ENCODE measurements at places on chromosomes 2 and 18.
A peak's percentile ranks its signal among the peaks of the same experiment; 100 is the strongest.

GRCh38 chr18:39841482-39842365 is 2113.3 kb upstream of the PIK3C3 start:
- no peaks in the 10 kb centered on the region for H3K4me1 ChIP-seq
- H3K27me3 ChIP-seq = no peaks in the 10 kb centered on the region
- no peak overlapping the region for H3K27ac ChIP-seq
- no peak for DNase-seq

DNA sequence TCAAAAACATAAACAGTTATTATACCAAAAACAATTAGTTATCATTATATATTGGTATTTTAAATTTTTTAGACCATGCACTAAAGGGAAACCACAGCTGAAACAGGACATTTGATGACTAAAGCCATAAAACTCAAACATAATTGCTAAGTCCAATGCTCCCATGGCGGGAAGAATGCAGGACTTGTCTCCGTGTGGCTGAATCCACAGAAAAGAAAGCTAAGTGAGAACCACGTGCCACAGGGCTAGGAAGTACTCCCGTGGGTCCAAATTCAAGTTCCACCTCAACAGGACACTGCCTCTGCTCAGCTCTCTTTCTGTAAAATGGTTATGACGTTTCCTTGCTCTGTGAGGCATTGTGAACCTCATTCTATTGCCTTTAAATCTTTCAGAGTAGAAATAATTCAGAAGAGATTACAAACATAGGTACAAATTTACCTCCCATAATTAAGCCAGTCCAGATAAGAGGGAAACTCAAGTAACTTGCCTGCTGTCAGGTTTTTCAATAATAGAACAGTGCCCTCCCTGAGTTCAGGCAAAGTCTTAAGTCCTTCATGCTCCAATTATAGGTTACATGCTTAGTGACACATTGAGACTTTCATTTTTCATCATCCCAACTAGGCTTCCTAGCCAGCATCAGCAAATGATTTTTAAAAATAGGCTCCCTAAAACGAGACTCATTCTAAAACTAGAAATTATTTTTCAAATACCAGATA is 36.7 kb downstream of the FTCDNL1 start:
- no peaks in the 10 kb centered on the region for H3K4me1 ChIP-seq
- peaks cover 2% of the 10 kb centered on the region for H3K36me3 ChIP-seq
- DNase-seq = no peak
- H3K27me3 ChIP-seq = no peaks in the 10 kb centered on the region
- H3K27ac ChIP-seq = no peak overlapping the region
- H3K4me3 ChIP-seq = no peak overlapping the region

- peaks cover 13% of the 10 kb centered on the region for H3K4me1 ChIP-seq
- H3K36me3 ChIP-seq = no peaks in the 10 kb centered on the region
- H3K27ac ChIP-seq = peak overlapping the region; percentile 41
These were observed 84.1 kb upstream of the LPIN2 start for GRCh38 chr18:3097082-3097481.

DNA sequence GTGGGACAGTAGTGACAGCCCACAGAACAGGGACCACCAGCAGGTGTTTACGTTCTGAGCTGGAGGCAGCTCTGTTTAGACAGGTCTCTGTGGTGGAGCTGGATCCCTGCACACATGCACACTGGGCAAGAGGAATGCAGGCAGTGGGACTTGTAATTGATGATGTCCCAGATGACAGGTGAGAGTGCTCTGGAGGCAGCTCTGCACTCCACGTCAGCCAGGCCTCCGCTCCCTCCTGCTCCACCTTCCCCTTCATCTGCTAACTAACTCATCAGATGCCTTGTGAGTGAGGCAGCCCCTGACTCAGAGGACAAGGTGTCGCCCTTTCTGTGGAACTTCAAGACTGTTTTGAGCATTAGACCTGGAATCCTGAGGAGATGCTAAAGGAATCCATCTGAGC is 53.2 kb downstream of the SH3YL1 start:
- peaks cover 18% of the 10 kb centered on the region for H3K4me1 ChIP-seq
- H3K4me3 ChIP-seq = no peak overlapping the region
- H3K36me3 ChIP-seq = peaks cover 4% of the 10 kb centered on the region

GRCh38 chr2:174177316-174177890 is 70.9 kb downstream of the OLA1 start:
- H3K36me3 ChIP-seq = peaks cover 6% of the 10 kb centered on the region
- no peak for DNase-seq
- H3K4me3 ChIP-seq = no peak overlapping the region
- no peaks in the 10 kb centered on the region for H3K27me3 ChIP-seq
- H3K4me1 ChIP-seq = peaks cover 34% of the 10 kb centered on the region
- no peak overlapping the region for H3K27ac ChIP-seq

DNA sequence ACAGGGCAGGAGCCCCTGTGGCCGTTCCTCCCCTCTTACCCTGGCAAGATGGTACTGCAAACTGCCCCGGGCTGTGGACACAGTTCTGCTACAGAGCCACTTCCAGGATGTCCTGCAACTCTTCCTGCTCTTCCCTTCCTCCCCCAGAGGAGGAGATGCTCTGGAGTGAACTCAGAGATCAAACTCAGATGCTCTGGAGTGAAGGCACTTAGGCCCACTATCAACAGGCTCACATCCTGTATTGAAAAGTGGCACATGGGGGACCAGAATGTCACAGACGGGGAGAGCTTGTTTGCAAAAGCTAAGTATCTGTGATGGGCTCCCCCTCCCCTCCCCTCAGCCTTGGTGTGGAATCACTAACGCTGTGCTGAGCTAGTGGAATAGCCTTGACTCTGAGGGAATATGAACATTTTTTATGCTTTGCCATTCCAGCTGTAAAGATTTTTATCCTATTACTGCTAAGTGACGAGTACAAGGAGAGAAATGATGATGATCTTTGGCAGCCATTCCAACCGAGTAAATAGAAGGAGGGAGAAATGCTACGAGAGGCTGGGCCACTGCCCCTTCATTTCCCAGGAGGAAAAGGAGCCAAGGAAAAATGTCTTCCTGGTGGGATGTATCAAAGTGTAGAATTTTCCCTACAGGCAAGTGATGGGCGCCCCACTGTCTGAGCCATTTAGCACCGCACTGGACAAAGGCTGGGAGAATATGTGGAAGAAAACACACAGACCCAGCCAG is 152.6 kb downstream of the GALNT14 start:
- no peak overlapping the region for H3K4me3 ChIP-seq
- no peak overlapping the region for H3K27ac ChIP-seq
- H3K27me3 ChIP-seq = peaks cover 40% of the 10 kb centered on the region
- H3K4me1 ChIP-seq = no peaks in the 10 kb centered on the region

GRCh38 chr2:98034745-98035144 is 39.0 kb upstream of the TMEM131 start:
- no peak overlapping the region for H3K4me3 ChIP-seq
- no peaks in the 10 kb centered on the region for H3K27me3 ChIP-seq
- no peak for DNase-seq
- H3K4me1 ChIP-seq = no peaks in the 10 kb centered on the region
